T-helper 1 cell (primary cell): ENCODE measurements at places on chromosomes 16 and 17.

DNA sequence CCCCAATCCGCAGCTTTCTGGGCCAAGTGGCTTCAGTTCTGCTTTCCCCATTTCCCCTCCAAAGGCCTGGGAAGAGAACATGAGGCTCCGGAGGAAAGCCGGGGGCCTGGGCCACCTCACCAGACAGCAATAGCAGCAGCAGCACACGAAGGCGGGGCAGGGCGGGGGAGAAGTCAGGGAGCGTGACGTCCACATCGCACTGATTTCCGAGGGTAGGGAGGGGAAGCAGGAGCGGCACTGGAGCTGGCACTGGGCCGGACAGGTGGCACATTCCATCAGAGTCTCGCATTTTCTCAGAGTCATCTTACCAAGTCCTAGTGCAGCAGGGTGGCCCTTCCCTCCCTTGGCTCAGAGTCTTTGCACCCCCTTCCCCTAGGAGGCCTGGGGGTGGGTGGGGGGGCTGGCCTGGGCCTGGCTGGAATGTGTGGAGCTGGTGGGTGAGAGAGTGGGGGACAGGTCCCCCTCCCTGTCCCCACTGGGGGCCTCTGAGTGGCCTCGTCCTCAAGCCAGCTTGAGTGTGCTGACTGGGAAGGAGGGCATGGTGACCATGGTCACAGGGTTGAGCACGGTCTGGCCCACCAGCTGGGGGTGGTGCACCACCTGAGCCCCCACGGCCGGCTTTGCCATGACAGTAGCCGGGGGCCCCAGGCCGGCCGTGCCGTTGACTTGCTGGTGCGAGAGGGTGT, 14.3 kb downstream of the MNT start:
- no peak for DNase-seq

DNA sequence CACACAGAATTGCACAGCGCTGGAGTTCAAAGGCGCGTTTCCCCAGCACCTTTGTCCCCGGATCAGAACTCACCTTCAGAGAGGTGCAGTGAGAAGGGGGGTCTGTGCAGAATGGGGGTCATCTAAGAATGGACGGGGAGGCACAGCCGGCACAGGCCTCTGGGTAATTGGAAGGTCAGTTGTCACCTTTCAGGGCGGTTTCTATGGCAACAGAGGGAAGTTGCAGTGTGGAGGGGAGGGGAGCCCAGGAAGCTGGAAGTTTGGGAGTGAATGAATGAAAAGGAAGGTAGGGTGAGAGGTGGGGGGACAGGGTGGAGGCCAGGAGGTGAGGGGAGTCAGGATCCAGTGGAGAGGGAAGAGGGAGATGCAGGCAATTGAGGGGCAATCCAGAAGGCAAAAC, 12.4 kb upstream of the KCNG4 start:
- DNase-seq, result no peak

DNA sequence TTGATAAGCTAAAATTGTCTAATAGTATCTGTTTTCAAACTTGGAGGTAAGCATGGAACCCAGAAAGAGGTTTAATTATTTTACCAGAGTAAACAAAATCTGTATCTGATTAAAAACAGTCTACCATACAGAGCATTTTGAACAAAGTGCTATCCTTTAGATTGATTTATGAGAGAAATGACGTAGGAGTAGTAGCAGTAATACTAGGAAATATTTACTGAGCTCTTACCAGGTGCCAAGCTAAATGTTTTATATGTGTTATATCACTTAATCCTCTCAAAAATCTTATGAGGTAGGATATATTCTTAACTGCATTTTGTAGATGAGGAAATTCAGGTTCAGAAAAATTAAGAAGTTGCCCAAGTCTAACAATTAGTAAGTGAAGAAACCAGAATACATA, 186.4 kb upstream of the NOG start:
- DNase-seq, result no peak

GRCh38 chr17:6299275-6299674, 135.6 kb downstream of the AIPL1 start:
- no peak for DNase-seq

GRCh38 chr16:53775821-53776431, 72.0 kb downstream of the FTO start:
- DNase-seq, result no peak

DNA sequence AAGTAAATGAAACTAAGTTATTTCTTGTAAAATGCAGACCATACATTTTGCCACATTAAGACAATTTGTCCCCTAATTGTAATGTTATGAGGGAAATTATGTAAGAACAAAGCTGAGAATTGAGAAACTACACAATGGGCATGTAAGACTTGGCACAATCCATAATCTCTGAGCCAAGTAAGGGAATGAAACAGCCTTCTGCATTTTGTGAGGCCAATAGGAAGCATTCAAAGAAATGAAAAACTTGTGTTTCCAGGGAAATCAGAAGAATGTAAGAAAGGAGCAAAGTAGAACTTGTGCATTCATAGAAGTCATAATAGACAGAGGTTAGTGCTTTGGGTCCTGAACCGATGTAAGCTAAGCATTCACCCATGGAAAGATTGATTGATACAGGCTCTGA, 1.8 kb downstream of the KRTAP9-4 start:
- DNase-seq, result no peak

- no peak for DNase-seq
Measured at GRCh38 chr17:72588961-72589360, 468.1 kb downstream of the SOX9 start.

GRCh38 chr17:57459286-57459915, 203.1 kb downstream of the MSI2 start:
- DNase-seq, result no peak

- DNase-seq, result no peak
Measured at GRCh38 chr17:17420561-17421269, 56.1 kb upstream of the MED9 start.

DNA sequence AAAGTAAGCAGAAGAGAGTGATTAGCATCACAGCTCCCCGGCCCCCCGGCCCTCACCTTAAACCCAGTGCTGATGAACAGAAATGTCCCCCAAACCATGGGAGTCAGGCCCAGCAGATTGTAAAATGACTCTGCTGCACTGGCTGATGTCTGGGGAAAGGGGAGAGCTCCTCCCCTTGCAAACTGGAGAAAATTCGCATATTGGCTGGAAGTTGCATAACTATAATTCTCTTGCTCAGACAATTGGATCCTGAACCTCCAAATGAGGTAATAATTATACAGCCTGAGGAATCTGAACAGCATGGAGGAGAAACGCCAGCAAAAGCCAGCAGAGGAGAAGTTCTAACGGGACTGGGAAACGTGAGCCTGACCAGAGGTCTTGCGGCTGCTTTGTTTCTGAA, 109.7 kb downstream of the C16orf95 start:
- DNase-seq, result no peak

GRCh38 chr17:37134050-37134449, 185.3 kb downstream of the AATF start:
- no peak for DNase-seq

- DNase-seq, result no peak
Measured at GRCh38 chr17:73644145-73645049, at the start of gene SDK2. TSS of gene SDK2 (minus strand) at chr17:73644445. CDS start at chr17:73644088, 357 bp downstream.

- DNase-seq, result no peak
Measured at GRCh38 chr16:27239906-27240655, 28.5 kb downstream of the NSMCE1 start.

DNA sequence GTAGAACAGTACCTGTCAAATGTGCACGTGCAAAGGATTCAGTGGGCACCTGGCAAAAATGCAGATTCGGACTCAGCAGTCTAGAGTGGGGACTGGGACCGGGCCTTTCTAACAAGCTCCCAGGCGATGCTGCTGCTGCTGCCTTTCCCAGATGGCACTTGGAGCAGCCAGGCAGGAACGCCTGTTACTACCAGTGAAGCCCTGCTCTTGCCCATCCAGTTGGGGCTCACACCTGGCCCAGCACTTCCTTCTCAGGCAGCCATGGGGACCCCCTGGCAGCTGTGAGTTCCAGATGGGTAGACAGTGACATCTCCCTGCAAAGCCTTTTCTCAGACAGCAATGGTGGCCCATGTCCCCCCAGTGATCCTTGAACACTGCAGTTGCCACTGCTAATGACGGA, 30.4 kb downstream of the KDM8 start:
- no peak for DNase-seq

DNA sequence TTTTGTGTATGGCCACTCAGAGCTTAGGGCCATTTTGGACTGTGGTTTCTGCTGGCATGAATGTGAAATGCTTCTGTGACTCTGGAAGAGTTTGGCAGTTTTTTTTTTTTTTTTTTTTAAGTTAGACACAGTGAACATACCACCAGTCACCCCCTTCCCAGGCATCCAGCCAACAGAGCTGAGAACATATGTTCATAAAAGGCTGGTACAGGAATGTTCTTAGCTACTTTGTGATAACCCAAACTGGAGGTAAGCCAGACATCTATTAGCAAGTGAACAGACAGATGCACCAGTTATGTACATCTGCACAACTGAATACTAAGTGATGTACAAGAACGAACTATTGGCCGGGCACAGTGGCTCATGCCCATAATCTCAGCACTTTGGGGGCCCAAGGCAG, 92.7 kb downstream of the ABCC1 start:
- DNase-seq, result no peak

DNA sequence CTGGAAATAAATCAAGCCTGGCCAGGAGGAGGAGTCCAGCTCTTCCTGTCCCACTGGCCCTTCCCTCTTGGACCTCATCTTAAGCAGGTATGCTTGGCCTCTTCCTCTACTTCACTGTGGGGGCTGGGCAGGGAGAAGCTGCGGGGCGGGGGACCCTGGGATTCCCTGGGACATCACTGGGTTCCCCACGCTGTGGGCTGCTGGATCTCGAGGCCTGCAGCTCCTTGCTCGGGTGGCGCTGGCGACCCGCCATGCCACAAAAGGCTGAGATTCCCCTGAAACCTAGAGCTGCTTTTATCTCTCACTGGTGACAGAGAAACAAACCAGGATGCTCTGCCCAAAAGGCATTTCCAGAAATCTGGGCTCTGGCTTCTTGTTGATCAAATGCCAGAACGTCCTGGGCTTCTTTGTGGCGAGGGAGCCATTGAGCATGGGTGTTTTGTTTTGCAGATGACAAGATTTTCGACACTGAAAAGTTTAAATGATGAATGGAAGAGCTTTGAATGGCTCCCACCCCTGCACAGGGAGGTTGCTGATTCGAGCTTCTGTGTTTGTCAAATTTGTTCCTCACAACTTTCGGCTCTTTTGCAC, 8.6 kb upstream of the PGS1 start:
- DNase-seq, result no peak

DNA sequence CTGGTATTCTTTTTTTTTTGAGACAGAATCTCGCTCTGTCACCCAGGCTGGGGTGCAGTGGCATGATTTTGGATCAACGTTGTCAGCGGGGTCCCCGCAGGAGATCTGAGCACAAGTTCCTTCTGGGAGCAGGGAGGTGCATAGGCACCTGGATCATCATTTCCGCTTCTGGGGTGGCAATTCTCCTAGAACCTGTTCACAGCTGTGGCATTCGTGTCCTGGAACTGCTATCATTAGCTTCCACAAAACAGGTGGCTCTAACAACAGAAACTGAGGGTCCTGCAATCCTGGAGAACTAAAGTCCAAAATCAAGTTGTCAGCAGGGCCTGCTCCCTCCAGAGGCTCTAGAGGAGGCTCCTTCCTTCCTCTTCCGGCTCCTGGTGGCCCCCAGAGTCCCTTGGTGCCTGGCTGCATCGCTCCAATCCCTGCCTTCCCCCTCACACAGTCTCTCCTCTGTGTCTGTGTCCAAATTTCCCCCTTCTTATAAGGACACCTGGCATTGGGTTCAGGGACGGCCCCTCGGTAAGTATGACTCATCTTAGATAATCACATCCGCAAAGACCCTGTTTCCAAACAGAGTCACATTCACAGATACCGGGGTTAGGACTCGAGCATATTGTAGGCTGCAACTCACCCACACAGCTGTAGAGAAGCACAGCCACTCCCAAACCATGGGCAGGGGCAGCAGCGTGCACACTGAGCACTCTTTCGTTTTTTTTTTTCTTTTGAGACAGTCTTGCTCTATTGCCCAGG, 43.5 kb upstream of the KLHDC4 start:
- no peak for DNase-seq

- DNase-seq, result no peak
Measured at GRCh38 chr17:72467841-72468653, 347.2 kb downstream of the SOX9 start.

DNA sequence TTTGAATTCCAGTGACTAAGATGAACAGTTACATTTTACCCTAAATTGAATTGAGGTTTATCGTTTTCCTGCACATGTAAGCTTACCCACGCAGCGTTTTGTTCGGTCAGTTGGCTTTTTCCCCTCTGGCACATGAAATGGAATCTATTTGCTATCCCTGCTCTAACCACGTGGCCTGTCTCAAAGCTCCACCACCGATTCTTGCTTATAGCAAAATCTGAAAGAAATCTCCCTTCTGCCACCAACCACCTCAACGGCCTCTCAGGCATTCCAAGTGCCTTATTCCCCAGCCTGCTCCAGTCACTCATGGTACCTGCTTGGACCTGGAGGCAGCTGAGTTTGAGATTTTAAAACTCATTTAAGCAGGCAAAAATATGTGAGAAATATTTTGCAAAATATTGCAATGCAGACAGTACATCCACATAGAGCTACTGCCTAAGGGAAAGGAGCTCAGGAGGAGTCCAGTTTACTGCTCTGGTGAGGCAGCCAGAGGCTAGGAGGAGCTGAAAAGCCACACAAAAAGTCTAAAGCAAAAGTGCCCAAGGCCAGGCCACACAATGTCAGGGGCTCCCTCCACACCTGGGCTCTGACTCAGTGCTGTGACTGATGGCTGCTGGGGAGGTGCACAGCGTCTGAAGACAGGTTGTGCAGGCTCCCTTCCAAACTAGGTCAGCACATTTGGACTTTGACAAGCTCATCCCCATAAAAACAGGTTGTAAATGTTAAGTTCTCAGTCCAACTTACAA, 26.4 kb downstream of the ARHGAP17 start:
- DNase-seq, result no peak

GRCh38 chr16:5541356-5541755, 443.8 kb upstream of the EEF2KMT start:
- no peak for DNase-seq

DNA sequence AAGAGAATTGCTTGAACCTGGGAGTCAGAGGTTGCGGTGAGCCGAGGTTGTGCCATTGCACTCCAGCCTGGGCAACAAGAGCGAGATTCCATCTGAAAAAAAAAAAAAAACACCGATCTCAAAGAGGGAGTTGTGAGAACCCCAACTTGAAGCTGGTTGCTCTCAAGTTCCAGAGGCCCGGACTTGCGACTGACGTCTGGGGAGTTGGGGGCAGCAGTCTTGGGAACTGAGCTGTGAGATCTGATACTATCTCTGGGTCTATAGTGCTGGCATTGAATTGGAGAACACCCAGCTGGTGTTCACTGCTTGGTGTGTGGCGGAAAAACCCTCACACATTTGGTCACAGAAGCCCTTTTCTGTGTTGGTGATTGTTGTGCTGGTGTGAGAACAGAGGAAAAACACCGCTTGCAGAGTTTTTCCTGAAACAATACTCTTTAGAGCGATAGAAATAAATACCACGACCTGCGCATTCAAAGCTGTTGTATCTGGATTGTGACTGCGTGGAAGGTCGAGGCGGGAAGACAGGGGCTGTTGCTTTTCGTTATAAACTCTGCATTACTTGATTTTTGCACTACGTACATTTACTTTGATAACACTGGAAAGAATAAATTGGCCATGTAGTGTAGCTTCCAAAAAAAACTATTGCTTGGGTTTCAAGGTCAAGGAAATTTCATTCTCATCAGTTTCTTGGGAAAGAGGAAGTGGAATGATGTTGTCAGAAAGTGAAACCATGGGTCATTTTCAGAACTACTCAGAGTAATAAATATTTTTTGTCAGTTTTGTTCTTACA, 8.8 kb downstream of the SCIMP start:
- no peak for DNase-seq

GRCh38 chr17:11242411-11242810, 1.4 kb downstream of the SHISA6 start:
- no peak for DNase-seq

GRCh38 chr16:31458073-31458843, 1.0 kb upstream of the ARMC5 start:
- peak; percentile 39 for DNase-seq
